Stimulated activated CD8-positive, alpha-beta memory T cell treated with anti-CD3 and anti-CD28 coated beads, Interleukin-4, amount 100 ng/mL, for 1 hour (primary cell): ENCODE measurements at places on chromosomes 5 and 9.

DNA sequence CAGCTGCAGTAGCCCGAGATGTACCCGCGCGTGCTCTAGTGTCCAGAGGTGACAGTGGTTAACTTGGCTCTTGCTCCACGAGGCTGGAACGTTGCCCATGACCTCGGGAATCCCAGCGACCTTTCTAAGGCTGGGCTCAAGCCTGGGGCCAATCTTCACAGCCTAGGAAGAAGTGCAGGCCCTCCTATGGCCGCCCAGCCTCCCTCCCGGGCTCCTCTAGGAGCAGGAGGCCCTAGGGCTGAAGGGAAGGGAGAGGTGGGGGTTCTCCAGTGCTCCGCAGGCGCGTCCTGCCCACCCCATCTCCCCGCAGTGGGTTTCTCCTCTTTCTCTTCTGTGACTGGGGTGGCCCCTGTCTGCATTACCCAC, 13.3 kb downstream of the NR2F1 start:
- DNase-seq: no peak

- DNase-seq: no peak
Observed at GRCh38 chr5:172502969-172503368, 48.6 kb upstream of the SH3PXD2B start.

DNA sequence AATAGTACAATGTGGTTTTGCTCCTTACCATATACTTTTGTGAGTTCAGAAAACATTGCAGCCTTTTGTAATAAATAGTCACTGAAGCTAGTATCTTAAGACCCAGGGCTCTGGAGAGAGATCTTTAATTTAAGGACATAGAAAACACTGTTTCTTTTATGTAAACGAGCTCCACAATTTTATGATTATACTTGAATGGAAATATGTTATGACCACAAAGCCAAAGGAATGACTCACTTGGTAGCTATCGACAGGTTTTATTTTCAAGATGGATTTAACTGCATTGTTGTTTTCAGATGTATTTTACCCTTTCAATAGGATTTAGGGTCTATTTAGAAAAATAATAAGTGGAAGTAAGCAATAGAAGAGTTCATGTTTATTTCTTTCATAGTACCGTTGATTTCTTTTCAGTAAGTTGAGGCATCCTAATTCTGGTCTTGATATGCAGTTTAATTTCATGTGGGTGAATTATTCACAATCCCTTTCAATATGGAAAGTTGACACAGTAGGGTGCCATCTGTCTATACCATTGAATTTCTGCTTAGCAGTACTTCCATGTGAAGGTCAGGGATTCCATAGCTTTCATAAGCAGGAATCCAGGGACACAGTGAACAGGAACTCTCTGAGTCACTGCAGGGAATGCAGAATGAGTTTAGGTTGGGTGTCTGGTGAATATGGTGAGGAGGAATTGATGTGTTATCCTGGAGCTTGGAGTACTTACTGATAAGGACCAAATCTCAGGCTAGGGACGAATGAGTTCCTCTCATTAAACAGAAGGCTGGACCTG, 157.6 kb downstream of the CD180 start:
- no peak for DNase-seq

- DNase-seq: no peak
Observed at GRCh38 chr9:91557327-91557726, 133.7 kb upstream of the NFIL3 start.

DNA sequence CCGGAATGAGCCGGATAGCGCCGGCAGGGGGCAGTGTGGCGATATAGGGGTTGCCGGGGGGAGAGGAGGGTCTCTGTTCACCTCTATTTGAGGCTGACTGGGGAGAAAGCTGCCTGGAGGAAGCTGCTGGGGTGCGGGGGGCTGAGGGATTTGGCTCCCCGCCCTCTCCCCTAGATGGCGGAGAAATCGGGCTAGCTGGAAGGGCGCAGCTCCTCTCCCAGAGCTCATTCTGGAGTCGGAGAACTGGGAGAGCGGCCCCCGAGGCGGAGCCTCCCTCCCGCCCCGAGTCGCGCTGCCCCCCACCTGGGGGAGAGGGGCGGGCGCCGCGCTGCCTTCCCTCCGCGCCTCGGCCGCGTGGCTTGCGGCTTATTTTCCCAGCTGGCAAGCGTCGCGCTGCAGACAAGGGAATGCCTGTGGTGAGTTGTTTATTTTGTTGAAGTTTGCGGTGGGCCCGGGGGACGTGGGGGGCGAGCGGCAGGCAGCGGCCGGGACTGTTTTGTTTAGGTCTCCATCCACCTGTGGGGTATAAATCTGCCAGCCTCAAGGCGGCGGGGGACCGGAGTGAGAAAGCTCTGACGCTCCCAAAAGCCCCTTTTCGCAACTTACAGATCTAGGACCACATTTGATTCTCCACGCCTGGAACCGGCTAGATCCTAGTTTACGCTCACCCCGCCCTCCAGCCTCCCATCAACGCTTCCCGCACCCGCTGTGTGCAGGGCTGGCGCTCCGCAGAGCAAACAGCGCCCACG, 4.1 kb upstream of the RGMB start:
- no peak for DNase-seq
